ENCODE measurements at places on chromosomes 3 and 15.
A peak's percentile ranks its signal among the peaks of the same experiment; 100 is the strongest.

- no peak for DNase-seq
Observed at GRCh38 chr3:122364490-122364889, 18.5 kb downstream of the MIX23 start.

DNA sequence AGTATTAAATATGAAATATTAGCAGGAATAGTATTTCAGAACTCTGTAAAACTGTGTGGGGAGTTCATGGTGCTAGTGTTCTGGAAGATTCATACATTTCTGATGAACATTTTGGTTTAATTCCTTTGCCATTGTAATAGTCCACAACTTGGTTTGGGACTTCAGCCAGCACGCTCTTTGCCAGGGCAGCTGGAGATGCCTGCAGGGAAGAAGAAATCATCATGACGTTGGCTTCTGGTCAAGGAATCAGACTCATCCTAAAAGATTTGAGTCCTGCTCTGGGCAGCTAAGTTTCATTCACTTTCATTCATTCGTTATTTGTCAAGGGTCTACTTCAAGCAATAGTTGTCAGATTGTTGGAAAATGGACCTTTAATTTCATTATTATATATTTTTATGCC, 32.4 kb upstream of the MRPL3 start:
- no peak for DNase-seq

GRCh38 chr3:189457201-189457607, 174.0 kb upstream of the TP63 start:
- DNase-seq: peak; percentile 70

DNA sequence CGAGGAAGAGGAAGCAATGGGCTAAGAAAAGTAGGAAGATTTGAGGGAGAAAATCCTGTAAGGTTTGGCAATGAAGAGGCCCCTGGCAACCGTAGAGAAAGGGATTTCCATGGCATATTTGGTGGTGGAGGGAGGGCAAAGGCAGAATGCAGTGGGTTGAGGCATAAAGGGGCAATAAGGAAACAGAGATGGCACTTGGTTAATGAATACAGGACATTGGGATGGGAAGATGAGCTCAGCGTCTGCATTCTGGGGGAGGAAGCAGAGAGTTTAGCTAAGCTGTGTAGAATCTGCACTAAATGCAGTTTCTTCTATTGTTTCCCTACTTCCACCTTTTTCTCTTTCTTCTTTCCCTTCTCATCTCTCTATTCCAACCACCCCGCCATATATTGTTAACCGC, 83.6 kb downstream of the LRTM1 start:
- no peak for DNase-seq

DNA sequence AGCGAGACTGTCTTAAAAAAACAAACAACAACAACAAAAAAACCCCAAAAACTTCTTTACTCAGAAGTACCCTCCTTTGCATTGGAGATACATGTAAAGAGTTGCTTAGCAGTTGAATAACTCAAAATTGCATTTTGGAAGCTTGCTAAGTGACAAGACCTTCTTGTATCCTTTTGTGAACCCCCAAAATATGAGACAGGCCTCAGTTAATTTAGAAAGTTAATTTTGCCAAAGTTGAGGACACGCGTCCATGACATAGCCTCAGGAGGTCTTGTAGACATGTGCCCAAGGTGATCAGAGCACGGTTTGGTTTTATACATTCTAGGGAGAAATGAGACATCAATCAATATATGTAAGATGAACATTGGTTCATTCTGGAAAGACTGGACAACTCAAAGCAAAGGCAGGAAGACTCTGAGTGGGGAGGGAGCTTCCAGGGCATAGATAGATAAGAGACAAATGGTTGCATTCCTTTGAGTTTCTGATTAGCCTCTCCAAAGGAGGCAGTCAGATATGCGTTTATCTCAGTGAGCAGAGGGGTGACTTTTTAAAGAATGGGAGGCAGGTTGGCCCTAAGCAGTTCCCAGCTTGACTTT, 1.7 kb upstream of the ARF4 start:
- DNase-seq: no peak

DNA sequence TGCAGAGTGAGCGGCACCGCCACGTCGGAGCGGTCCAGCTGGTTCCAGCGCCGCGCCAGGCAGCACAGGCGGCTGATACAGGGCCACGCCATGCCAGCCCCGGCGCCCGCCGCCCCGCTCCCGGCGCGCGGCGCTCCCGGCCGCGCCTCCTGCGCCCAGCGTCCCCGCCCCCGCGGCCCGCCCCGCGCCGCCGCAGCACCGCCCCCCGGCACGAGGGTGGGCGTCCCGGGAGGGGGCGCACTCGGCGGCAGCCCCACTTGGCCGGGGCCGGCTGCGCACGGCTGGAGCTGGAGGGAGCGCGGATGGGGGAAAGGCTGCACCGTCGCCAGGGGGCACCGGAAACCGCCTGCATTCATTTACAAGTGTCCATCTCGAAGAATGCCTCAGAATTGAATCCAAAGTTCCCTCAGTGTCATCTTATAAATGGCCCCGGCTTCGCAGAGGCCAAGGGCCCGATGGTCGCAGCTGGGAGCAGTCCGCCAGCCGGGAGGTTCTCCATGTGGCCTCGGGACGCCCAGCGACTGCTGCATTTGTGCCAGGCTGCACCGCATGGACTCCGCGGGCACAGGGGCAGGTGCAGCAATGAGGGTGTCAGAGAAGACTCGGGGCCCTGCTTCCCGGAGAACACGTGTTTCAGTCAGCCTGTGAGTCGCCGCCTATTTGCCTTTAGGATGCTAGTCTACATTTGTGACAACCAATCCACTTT, at the start of gene MAP6D1:
TSS of gene MAP6D1 (minus strand) at position 122 of the 706 bp plus-strand sequence. CDS start at position 92, 30 bp downstream.
- DNase-seq: peak; percentile 68

GRCh38 chr3:69092030-69092516, 7.3 kb downstream of the ARL6IP5 start:
- DNase-seq: no peak

GRCh38 chr3:62659660-62660059, 215.6 kb downstream of the CADPS start:
- DNase-seq: no peak

DNA sequence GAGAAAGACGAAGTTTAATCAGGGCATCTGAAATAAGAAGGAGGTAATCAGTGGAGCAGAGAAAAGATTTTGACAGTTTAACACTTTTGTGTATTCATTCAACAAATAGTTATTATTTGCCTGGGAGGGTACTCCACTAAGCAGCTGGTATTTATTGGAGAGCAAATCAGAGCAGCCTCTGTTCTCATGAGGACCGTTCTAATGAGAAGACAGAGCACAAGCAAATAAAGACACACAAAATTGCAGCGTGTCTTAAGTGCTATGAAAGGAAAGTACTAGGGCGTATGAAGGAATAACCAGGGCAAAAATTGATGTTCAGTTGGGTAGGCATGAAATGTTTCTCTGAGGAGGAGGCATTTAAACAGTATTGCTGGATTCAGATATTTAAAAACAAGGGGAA, 302.9 kb upstream of the RARB start:
- DNase-seq: no peak

- DNase-seq: peak; percentile 35
Observed at GRCh38 chr3:32583708-32584107, 13.1 kb upstream of the DYNC1LI1 start.

GRCh38 chr15:59290295-59291212, 82.1 kb downstream of the MYO1E start:
- no peak for DNase-seq

- DNase-seq: no peak
Observed at GRCh38 chr15:23503980-23504379, 56.9 kb upstream of the GOLGA6L2 start.

DNA sequence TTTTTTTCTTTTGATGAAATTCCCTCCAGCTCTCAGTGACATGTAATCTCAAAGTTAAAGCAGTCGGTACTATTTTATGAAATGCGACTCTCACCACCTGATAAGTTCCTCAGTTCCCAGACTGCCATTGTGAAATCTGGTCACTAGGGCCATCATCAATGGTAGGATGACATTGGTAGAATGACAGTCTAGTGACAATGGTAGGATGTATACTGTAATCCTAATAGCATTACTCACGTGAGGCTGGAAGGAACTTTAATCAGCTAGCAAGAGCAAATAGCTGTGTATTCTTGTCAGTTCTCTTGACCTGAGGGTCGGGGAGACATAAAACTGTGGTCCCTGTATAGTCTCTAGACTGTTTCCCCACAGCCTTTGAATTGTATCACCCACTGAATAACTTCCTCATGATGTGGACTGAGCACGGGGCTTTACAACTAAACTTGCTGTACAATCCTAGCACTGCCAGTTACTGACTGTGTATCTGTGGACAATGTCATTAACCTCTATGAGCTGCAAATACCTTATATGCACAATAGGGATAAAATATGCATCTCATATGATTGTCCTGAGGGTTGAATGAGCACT, 23.2 kb downstream of the TRAT1 start:
- DNase-seq: no peak

GRCh38 chr15:91100814-91101607, 954 bp downstream of the SV2B start:
- DNase-seq: no peak

DNA sequence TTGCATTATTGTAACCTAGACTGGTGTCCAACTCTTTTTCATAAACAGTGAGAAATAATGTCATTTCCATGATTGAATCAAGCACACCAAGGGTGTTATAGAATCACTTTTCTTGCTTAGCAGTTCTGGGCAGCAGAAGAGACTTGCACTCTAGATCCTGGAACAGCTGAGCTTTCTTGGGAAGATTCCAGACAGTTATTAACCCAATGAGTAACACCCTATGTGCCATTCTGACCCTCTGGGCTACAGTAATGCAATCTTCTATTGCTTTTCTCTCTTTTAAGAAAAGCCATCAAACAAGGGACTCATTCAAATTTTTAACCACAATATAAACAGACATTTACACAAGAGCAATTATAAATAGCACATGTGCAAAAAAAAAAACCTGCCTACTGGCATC, 39.3 kb upstream of the USP3 start:
- peak; percentile 61 for DNase-seq

- peak; percentile 58 for DNase-seq
Observed at GRCh38 chr15:39153716-39154115, 427.2 kb upstream of the THBS1 start.

GRCh38 chr3:64873400-64873799, 185.6 kb upstream of the ADAMTS9 start:
- DNase-seq: peak; percentile 23

GRCh38 chr3:18743761-18744160, 318.6 kb upstream of the SATB1 start:
- DNase-seq: no peak

DNA sequence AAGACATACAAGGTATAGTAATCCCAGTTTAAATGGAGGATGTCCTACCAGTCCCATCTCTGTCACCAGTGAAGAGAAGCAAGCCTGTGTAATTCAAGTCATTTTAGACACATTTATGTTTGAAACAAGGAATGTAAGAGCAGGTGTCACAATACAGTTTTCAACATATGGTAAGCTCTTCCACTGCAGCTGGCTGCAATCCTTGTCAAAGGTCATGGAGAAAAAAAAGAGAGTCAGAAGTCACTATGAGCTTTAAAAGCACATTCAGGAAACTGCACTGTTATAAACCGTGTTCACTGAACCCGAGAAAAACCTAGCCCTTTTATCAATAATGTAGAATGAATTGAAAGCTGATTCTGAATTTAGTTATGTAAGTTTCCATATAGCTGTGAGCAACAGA, 206.4 kb downstream of the NAALADL2 start:
- DNase-seq: no peak

- no peak for DNase-seq
Observed at GRCh38 chr3:71924721-71925120, 139.8 kb upstream of the PROK2 start.

DNA sequence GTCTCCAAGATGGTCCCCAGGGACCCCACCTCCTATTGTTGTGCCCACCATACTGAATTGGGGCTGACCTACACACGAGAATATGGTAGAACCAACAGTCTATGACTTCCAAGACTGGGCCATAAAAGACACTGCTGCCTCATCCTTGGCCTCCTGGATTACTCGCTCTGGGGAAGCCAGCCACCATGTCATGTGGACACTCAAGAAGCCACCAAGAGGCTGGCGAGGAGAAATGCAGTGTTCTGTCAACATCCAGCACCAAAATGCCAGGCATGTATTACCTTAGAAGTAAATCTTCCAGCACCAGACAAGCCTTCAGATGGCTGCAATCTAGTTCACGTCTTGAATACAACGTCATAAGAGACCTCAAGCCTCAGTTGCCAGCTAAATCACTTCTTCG, 17.1 kb upstream of the TPM1 start:
- no peak for DNase-seq

GRCh38 chr15:94023531-94023930, 207.8 kb upstream of the MCTP2 start:
- peak; percentile 38 for DNase-seq

- peak; percentile 91 for DNase-seq
Observed at GRCh38 chr3:171967137-171967783, 72.1 kb upstream of the FNDC3B start.

GRCh38 chr3:43909149-43909548, 218.4 kb downstream of the ABHD5 start:
- DNase-seq: no peak

GRCh38 chr3:73228000-73228399, 166.5 kb downstream of the EBLN2 start:
- no peak for DNase-seq

GRCh38 chr3:47186285-47186684, 22.4 kb upstream of the SETD2 start:
- no peak for DNase-seq

DNA sequence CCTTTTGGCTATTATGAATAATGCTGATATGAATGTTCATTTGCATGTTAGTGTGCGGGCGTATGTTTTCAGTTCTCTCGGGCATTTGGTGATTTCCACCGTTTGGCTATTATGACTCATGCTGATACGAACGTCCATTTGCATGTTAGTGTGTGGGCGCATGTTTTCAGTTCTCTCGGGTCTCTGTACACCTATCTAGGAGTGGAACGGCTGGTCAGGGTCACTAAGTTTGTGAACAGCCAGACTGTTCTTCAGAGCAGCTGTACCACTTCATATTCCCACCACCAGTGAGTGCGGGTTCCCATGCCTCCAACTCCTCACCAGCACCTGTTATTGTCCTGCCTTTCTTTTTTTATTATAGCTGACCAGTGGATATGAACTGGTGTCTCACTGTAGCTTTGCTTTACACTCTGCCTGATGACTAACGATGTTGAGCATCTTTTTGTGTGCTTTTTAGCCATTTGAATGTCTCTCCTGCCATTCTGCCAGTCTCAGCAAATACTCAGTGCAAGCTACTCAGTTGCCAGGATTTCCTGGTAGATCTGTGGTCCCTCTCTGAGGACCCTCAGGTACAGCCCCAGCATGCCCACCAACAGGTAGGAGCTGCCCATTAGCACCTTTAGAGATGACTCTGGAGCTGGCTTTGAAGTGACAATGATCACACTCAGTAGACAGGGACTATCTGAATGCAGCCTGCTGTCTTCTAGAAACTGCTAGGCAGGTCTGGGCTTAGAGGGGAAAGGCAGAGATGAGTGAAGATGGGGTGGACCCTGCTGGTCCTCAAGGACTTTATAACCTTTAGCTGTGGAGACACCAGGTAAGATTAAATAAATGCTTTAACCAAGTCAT, 141.1 kb downstream of the XXYLT1 start:
- DNase-seq: peak; percentile 39

DNA sequence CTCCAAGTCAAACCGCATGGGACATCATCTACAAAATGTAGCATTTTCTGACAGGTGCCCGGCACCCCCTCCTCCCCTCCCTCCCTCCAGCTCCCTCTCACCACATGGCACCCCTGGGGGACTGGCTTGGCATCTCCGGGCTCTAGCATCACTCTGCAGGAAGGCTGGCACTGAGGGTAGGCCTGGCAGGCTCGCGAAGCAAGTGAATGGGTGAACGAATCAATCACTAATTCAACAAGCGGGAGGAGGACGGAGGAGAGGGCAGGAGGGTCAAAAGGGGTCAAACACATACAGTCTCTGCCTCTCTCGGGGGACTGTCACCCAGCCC, 155.7 kb downstream of the NUP210 start:
- no peak for DNase-seq

Measured in fibroblast of skin of right biceps (primary cell).